Cardiac muscle cell (in vitro differentiated cells and primary cell): ENCODE measurements at places on chromosomes 12 and 14. TPM values are rescaled to one million over a fixed set of nuclear protein-coding genes. Genes with fewer than 3 reads are reported as not detected.

FAM181A gene
- total RNA-seq = not detected in 2 replicates

ACSM4 gene
- not detected in 2 replicates for total RNA-seq

NANOG gene
- total RNA-seq = 0.06 and 0.78 TPM in 2 replicates

DLGAP5 gene
- total RNA-seq = 3.4 and 37.4 TPM in 2 replicates

CLEC4D gene
- total RNA-seq = 0.45 and 0.56 TPM in 2 replicates

PTPRB gene
- 0.21 and 0.25 TPM in 2 replicates for total RNA-seq

KRT83 gene
- not detected in 2 replicates for total RNA-seq

TRPV4 gene
- total RNA-seq = 1.2 and 4.1 TPM in 2 replicates

CCDC175 gene
- not detected in 2 replicates for total RNA-seq

CLEC1B gene
- total RNA-seq = 0.95 and 1.2 TPM in 2 replicates
